Ovary (tissue), 10 donors: ENCODE measurements at places on chromosomes 7 and 10. TPM values are rescaled to one million over a fixed set of nuclear protein-coding genes. Genes with fewer than 3 reads are reported as not detected.

DNA sequence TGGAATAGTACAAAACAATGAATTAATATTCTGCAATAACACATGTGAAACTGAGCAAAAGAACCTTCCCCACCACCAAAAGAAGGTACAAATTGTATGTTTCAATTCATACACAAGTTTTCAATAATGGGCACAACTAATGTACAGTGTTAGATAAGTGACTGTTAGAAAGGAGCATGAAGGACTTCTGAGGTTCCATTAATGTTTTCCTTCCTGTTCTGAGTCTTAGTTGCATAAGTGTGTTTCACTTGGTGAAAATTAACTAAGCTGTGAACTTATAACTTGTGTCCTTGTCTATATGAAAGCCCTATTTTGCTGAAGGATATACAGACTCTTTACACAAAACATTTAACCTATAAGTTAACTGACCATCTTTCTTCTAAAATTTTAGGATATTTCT lies 8.2 kb downstream of the GSAP start:
- no peak for DNase-seq

The TECPR1 gene
- 21.7 TPM for total RNA-seq

The OR2A12 gene
- not detected for total RNA-seq

DNA sequence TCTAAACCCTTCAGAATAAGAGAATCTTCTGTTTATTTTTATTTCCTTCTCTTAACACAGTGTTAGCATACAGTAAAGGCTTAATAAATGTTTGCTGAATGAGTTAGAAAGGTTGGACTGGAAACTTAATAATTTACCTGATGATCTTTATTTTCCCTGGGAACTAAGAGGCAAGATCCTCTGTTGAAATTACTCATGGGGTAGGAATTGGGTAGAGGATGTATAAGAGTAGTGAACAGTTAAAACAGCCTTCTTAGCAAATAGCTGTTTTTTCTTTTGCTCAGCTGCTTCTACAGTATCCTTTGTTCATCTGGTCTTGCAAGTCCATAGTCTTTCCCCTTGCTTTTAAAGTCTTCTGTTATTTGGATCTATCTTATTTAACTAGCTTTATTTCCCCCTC lies 80.0 kb downstream of the AKAP9 start:
- no peak for DNase-seq

GRCh38 chr7:21076054-21076453 lies 289.4 kb upstream of the SP8 start:
- no peak for DNase-seq

The CLCN1 gene
- total RNA-seq: not detected
